ENCODE measurements at places on chromosomes 3 and 15.

DNA sequence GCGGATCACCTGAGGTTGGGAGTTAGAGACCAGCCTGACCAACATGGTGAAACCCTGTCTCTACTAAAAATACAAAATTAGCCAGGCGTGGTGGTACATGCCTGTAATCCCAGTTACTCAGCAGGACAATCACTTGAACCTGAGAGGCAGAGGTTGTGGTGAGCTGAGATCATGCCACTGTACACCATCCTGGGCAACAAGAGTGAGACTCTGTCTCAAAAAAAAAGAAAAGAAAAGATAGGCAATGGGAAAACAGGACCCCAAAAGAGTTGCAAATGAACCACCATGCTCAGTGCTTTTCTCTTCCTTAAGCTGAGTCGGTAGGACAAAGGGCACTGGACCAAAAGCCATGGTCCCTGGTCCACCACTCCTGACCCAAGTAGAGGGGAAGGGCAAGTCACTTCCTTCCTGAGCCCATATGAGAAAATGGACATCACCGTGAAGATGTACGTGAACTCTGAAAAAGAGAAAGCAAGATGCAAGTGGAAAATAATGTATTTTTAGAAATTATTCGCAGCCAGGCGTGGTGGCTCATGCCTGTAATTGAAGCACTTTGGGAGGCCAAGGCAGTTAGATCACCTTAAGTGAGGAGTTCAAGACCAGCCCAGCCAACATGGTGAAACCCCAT, 2.6 kb downstream of the ITGB5 start:
- DNase-seq: no peak

DNA sequence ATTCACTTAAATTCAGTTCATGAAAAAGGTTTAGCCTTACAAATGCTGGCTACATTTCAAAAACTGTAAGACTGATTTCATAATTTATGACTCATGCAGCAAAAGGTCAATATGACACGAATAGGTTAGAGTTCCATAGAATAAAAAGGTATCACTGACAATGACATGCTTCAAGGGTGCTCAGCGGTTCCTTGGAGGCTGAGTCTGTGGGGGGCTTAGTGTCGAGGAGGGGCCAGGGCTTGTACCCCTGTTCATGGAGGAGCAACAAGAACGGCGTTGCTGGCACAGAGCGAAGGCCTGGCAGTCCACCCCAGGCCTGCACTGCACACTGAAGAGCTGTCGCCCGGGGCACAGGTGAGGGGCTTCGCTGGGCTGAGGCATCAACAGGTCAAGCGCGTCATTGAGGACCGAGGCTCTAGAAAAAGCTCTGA, 174.2 kb downstream of the NR1D2 start:
- DNase-seq: peak; percentile 26

GRCh38 chr3:32026593-32026992, 45.0 kb downstream of the ZNF860 start:
- DNase-seq: no peak

- no peak for DNase-seq
Observed at GRCh38 chr3:143507735-143508580, 340.3 kb downstream of the SLC9A9 start.

GRCh38 chr3:129954514-129954913, 20.0 kb upstream of the TRH start:
- DNase-seq: no peak

DNA sequence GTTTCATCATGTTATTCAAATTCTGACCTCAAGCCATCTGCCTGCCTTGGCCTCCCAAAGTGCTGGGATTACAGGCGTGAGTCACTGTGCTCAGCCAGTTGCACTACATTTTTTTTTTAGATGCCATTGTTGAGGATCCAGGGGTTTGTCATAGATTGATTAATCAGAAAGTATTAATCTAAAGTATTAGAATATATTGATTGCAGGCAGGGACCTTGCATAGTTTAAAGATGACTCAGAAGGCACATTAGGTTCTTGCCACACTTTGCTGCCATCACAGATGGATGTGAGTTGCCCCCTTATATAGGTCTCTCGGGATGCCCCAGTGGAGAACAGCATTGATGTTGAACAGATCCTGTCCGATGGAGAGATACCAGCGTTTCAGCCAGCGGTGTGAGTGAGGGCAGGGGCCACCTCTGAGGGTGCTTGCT, 41.1 kb downstream of the IGF1R start:
- no peak for DNase-seq

DNA sequence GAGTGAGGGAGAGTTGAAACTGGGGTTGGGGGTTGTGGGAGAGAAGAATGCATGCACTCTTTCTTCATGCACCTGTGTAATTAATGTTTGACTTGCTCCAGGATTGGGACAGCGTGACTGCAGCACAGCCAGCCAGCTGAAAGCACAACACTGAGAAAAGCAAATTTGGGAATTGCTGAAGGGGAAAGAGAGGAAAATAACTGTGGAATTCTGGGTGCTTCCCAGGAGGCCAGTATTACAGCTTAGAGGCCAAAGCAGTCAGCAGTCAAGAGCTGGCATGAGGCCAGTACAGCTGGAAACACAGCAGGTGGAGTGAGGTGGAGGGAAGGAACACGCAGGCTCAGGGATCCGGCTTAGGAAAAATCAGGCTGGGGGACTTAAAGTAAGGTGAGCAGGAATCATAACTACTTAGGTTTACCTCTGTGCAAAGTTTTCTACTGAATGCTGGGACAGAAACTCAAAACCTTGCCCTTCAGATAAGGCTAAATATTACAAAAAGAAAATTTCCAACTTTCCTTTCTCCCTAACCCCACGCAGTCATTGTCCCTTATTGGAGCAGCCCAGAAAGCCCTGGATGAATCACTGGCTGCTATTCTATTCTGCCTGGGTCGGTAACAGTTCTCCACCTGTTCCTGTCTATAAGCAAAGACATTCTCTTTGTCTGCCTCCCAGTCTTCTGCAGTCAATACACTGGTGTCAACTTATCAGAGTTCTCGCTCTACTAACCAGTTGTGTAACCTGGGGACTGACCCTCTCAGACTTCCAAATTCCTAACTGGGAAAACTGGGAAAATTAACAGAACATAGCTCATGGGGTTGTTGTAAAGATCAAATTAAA, 167.2 kb downstream of the MAGI1 start:
- no peak for DNase-seq

DNA sequence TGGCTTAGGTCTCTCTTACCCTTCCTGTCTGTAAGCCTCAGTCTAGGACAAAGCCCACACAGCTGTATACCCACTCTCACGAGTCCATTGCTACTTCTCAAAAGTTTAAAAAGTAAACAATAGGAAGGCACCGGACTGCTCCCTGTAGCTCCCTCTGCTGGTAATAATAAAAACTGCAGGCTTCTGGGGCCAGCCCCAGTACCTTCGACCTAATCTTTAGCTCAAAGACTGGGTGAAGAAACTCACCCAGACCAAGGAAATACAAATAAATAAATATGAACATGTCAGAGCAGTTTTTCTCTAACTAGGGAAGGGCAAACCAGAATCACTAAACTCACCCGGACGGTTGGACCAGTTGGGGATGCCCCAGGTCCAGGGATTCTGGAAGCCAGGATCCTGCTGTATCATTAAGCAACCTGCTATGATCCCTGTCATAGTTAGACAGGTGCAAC, 5.0 kb downstream of the FAM219B start:
- DNase-seq: no peak

DNA sequence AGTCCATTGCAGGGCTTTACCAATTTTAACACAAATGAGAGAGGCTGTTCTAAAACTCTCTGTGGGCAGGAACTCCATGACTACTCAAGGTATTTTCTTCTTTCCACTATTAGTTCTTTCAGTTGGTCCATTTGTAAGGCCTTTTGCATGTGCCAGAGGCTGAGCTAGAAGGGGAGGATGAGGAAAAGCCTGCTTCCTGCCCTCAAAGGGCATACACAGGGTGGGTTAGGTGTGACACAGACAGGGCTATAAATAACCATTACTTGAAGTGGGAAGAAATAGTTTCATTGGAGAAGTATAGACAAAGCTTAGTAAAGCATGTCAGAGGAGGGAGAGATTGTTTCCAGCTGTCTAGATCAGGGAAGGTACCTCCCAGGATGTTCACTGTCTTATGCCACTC, 52.1 kb upstream of the PRTG start:
- DNase-seq: no peak

DNA sequence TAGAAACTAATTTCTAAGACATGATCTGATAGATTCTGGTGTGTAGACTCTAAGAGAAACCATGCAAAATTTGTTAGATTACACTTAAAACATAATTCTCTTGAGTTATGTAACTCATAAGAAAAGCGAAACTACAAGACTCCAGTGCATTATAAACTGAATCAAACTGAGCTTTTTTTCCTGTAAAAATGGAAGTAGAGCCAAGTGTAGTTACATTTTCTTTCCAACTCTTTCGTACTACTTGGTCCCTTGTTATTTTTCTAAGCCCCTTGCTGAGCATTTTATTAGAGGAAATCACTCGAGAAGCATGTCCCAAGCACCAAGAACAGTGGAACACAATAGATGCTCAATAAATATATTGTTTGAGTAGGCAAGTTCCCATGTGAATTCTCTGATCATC, 130.2 kb downstream of the GADL1 start:
- no peak for DNase-seq

DNA sequence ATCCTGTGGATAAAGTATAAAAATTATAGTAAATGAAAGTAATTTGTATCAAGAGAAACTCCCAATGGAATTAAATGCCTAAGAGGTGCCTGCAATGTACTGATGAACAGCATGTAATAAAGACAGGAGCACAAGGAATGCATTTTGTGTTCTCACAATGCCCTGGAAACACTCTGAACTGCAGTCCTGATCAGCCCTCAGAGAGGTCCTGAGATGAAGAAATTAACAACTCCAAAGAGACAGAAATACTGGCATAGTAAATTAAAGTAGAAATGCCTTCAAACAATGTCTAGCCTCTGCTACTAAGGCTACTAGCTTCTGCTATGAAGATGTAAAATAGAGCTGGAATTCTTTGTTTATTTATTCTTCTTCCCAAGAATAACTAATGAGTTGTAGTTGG, 59.9 kb downstream of the CFAP20DC start:
- DNase-seq: no peak

DNA sequence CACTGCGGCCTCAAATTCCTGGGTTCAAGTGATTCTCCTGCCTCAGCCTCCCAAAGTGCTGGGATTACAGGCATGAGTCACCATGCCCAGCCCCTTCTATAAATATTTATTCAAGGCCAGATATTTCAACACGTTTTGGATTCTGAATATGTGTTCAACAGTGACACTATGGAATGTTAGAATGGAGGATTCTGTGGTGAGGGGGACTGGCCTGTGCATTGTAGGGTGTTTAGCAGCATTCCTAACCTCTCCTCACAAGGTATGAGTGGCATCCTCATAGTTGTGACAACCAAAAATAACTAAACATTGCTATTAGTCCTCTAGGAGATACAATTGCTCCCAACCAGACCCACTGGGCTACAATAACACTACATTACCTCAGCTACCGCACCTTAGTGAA, 104.0 kb upstream of the ATP10A start:
- DNase-seq: no peak

All from HFF-Myc (cell line).